Cortex of kidney (tissue), 1 donor: ENCODE measurements at places on chromosomes 12 and 14.

DNA sequence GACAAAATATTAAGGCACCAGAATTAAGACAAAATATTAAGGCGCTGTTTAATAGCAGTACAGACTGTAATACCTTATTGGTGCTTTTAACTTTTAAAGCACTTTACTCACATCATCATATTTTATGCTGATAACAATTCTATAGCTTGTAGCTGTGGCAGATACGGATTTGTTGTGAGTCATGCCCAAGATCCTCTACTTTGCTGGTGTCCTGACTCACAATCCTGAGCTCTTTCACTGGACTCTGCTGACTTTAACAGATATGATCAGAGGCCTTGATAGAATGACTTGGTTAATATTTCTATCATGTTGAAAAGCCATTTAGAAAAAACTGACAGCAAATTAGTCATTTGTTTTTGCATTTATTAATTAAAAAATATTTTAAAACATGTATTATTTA, 99.0 kb upstream of the PKP2 start:
- no peak for DNase-seq

DNA sequence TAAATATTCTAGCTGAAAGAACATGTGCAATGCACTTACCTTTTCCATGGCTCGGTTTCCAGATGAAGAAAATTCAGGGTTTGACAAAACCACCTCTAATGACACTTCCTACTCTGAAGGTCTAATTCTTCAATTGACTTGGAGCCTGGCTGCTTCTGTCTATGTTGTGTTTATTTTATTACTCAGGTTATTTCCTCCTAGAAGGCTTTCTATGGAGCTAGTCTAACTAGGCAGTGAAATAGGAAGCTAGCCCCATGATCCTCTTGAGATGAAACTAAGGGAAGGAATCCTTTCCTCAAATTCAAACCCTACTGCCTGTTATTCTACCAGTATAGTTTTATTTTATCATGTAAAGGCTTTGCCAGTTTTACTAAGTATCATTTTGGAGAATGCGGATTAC, 20.9 kb upstream of the IFNG-AS1 start:
- no peak for DNase-seq

DNA sequence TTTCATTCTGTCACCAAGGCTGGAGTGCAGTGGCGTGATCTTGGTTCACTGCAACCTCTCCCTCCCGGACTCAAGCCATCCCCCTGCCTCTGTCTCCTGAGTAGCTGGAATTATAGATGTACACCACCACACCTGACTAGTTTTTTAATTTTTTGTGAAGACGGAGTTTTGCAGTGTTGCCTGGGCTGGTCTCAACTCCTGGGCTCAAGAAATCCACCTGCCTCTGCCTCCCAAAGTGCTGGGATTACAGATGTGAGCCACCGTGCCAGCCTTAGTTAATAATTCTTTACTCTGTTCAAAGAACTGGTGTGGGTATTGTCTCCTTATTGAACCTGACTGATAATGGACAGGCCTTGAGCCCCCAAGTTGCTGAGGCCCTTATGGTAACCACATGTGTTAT, 10.4 kb upstream of the KRT7 start:
- no peak for DNase-seq

DNA sequence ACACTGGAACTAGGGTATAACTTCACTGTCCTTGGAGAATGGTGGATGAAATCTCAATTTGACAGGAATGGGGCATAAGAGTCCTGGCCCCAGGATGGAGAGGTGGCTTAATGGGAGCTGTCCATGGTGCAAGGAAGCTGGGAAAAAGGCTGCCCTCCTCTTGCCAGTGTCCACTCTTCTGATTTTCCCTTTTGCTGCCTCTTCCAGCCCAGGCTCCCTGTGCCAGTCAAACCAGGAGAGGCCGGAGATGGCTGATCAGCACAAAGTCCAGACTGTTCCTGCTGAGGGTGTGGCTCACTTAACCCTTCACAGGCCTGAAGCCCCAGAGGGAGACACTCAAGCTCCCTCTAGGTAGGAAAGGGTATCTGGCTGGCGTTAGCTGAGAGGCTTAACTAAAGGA, at the start of gene MYO1A:
TSS of gene MYO1A (minus strand) at position 240 of the 400 bp plus-strand sequence. CDS start 1,806 bp downstream, outside the sequence.
- no peak for DNase-seq

DNA sequence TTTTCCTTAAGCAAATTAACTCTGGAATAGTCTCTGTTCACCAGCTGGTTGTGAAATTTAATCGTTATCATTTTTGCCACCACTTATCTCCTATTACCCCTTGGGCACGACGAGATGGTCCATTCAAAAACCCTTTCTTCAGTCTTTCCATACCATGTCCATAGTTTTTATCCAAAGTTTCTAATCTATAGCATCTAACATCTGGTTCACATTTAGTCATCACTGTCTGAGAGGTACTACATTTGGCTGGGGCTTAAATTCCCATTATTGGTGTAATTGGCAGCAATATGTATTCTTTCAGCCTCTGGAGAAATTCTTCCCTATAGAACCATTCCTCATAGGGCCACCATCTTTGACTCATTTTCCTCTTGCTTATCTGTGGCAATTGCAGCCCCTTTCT, 163.5 kb downstream of the CCER1 start:
- no peak for DNase-seq

- no peak for DNase-seq
These were observed 145.1 kb upstream of the DIO2 start for GRCh38 chr14:80356413-80356812.

- DNase-seq: no peak
These were observed 5.2 kb downstream of the PGAM5 start for GRCh38 chr12:132715874-132716273.

DNA sequence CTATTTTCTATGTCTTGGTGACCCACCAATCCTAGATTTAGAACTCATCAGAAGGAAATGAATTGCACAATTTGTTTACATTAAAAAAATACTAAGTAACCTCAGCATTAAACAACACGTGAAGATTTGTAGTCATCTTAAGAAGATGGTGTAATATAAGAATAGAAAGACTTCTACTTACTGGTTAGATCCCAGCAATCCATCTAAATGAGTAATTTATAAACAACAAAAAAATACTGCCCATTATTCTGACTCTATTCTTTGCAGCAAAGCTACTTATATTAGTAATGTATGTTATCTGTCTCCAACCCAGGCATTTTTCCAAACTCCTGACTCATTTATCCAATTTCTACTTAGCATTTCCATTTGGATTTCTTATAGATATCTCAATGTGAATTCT, 67.8 kb downstream of the CD163L1 start:
- DNase-seq: no peak

DNA sequence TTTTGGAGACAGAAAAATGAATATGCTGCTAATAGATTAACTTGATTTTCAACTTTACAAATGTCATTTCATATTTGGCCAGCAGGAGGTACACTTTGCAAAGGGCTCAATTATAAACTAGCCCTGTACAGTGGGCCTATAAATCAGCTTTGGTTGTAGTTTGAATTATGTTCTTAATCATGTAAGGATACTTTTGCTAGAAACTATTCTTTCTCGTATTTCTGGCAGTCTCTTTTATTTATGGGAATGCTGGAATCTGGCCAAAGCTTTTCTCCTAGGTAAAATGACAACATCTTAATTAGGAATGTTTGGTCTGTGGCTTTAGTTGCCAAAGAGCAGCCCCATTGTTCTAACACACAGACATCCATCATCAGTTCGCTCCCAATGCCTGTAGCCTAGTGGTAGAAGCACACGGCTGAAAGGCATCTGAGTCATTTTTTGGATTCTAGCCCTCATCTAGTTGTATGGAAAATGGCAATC, 1322.3 kb upstream of the SEL1L start:
- DNase-seq: no peak

DNA sequence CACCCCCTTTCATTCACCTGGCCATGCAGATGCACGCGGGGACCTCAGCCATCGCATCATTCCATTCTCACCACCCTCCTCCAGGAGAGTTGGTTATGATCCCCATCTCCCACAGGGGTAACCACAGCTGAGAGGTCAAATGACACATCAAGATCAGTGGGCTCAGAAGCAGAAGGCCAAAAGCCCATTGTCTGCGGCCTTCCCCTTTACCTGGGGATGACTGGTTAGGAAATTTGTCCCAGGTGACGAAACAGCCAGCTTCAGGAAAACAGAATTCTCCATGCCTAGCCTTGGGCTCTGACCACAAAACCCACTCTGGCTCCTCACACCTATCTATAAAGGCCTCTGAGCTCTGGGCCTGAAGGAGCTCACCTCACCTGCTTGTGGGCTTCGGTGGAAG, 36.1 kb downstream of the ZFP36L1 start:
- no peak for DNase-seq

- DNase-seq: no peak
These were observed 112.2 kb downstream of the PTPN11 start for GRCh38 chr12:112530941-112531340.

DNA sequence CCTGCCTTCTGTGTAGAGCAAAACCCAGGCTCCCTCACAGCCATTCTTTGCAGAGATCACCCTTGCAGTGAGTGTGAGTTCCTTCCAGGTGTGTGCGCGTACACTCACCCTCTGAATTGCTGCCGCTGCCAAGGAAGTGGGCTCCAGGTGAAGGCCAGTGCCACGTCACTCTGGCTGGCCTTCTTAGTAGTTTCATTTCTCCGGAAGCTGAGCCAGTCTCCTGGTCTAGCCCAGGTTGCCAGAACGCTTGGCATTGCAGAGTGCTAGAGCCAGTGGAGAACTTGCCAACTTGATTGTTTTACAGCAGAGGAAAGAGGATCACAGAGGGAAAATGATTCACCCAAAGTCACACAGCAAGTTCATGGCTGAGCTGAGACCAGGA, 11.0 kb downstream of the CBLN3 start:
- no peak for DNase-seq

- no peak for DNase-seq
These were observed 81.5 kb downstream of the DPF3 start for GRCh38 chr14:72812292-72812851.

GRCh38 chr12:109952160-109952858, 43.9 kb downstream of the GIT2 start:
- DNase-seq: no peak

- no peak for DNase-seq
These were observed 187.6 kb downstream of the RMST start for GRCh38 chr12:97650242-97650641.
